ENCODE measurements at places on chromosomes 4 and X.

GRCh38 chrX:68750316-68750715 lies 78.5 kb upstream of the EFNB1 start:
- no peak for DNase-seq

DNA sequence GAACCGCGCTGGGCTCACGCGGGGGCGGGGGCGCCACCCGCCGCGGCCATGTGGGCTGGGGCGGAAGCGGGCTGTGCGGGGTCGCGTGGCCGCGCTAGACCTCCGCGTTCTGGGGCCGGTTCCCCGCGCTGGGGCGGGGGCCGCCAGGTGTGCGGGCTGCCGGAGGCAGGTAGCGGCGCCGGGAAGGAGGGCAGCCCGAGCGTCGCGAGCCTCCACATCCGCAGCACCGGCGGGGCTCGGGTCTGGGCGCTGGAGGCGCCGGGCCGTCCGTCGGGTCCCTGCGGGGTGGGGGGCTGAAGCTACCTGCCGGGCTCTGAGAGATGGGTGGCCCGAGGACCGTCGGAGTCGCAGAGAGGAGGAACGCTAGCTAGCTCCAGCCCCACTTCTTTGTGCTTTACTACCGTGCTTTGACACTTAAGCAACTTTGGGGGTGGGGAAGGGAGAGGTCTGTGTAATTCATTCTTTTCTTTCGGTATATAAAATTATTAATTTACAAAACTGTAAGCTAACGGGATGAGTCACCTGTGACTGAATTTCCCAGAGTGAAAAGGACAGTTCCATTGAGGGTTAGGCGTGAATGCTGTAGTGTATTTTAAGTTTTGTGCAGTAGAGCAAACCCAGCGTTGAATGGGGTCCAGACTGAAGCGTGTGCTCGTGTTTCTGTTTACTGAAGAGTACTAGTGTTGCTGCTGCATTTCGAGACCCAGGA lies 689 bp downstream of the METAP1 start:
- no peak for DNase-seq

- no peak for DNase-seq
Measured at GRCh38 chrX:151896734-151897474, 15.8 kb upstream of the MAGEA4 start.

- DNase-seq: no peak
Measured at GRCh38 chrX:94655180-94655579, 981.2 kb downstream of the FAM133A start.

GRCh38 chrX:103741879-103742278 lies 31.2 kb downstream of the TMEM31 start:
- no peak for DNase-seq

- DNase-seq: no peak
Measured at GRCh38 chr4:39494354-39494753, 32.9 kb downstream of the UGDH start.

DNA sequence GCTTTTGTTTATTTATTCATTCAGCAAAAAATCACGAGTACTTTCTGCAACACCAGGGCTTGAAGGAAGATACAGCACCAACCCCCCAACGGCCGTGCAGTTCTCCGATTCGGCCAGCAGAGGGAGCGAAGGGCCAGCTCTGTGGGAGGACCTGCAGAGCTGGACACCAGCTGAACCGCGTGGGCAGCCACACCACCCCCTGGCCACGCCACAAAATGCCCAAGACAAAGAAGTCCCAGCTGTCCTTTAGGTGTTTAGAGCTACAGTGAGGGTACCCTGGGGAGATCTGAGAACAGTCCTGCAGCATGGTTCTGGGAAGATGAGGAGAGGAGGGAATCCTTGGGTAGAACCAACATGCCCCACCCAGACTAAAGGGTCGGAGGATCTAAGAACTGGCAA lies 83.1 kb downstream of the RELL1 start:
- DNase-seq: peak; percentile 92

DNA sequence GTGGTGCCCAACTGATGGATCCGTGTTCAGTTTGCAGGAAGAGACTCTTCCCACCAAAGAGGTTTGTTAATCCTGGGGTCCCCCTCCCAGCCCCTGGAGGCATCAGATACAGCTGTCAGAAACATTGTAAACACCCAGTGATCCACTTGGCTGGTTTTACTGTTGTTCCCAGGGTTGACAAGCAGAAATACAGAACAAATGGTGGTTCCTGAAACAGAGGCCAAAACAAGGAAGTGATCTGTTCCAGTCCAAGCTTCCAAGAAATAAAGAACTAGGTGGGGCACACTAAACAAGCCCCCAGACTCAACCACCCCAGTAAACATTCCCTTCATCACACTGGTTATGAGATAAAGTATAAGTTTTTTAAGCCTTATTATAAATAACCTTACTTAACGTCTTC lies 1.4 kb downstream of the TMLHE start:
- DNase-seq: no peak

GRCh38 chr4:47271291-47271690 lies 192.2 kb downstream of the COMMD8 start:
- DNase-seq: no peak

- DNase-seq: no peak
Measured at GRCh38 chrX:120457766-120458180, 11.3 kb downstream of the LAMP2 start.

DNA sequence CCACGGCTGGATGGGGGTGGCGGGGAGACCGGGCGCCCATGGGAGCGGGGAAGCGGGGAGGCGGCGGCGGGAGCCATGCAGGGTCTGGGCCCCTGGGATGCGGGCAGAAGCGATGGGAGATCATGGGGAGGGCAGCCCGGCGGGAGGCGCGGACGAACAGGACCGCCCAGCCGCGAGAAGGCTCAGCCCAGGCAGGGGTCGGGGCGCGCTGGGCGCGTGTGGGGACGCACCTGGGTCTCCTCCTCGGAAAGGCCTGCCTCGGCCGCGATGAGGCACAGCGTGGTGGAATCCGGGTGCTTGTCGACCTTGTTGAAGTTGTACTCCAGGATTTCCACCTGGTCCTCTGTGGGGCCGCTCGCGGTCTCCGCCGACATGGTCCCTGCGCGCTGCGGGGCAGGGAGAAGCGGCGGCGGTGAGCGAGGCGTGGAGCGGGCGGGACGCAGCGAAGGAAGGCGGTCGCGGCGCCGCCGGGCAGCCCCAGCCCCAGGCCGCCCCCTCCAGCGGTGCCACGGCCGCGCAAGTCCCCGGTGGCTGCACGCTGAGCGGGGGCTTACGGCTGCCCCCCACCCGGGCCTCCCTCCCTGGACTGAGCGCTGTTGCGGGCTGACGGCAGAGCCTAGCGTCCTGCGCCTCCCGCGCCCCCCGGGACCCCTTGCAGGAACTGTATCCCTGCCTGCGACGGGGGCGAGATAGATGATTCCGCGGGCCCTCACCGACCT lies 25.3 kb downstream of the HOPX start:
- DNase-seq: peak; percentile 50

- no peak for DNase-seq
Measured at GRCh38 chrX:149570668-149571067, 16.6 kb downstream of the MAGEA9B start.

Data from glutamatergic neuron (in vitro differentiated cells).